Kidney (tissue), 22 donors: ENCODE measurements at places on chromosomes 2 and 18. TPM values are rescaled to one million over a fixed set of nuclear protein-coding genes. Genes with fewer than 3 reads are reported as not detected.

- DNase-seq = no peak
Observed at GRCh38 chr18:43774497-43774896, 497.2 kb upstream of the SYT4 start.

- peak; percentile 99 for DNase-seq
Observed at GRCh38 chr18:51029694-51030536, at the start of gene SMAD4. Gene SMAD4, plus strand, starts transcription at chr18:51030213. Its CDS starts 16,834 bp downstream, at chr18:51047047.

DNA sequence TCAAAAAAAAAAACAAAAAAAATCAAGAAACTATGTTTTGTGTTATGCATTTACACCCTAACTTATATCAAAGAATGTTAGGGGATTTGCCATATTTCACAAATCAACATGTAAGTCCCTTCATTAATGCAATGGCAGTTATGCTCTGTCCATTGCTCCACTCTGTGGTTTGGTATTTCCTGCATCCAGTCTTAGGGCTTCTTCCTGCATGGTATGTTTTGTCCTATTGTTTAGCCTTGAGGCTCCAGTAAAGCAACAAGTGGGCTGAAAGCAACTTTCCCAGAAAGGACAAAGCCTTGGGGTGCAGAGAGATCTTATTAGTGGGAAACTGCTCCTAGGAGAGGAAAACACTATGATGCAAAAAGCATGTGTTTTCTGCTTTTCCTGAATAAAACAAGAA is 474.1 kb downstream of the IRS1 start:
- no peak for DNase-seq

GRCh38 chr2:64945973-64946768 is 43.0 kb upstream of the SLC1A4 start:
- DNase-seq = no peak

DNA sequence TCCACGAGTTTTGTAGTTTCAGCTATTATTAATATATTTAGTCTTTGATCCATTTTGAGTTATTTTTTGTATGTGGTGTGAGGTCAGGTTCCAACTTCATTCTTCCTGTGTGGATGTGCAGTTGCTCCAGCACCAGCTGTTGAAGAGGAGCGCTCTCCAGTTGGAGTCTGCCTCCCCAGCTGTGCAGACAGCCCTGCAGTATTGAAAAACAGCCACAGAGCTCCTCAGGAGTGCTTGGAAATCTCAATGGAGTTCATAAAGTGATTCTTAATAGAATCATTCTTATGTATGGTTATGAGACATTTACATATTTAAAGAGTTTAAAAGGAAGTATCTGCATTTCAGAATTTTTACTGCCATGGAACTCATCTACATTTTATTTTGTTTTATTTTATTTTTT is 17.3 kb downstream of the DGKD start:
- DNase-seq = no peak

- DNase-seq = peak; percentile 61
Observed at GRCh38 chr18:1663879-1664705, 759.4 kb downstream of the ADCYAP1 start.

Gene TUBB8B
- polyA plus RNA-seq = 0.45 TPM

- DNase-seq = no peak
Observed at GRCh38 chr2:97663626-97663961, 250 bp downstream of the ACTR1B start.

DNA sequence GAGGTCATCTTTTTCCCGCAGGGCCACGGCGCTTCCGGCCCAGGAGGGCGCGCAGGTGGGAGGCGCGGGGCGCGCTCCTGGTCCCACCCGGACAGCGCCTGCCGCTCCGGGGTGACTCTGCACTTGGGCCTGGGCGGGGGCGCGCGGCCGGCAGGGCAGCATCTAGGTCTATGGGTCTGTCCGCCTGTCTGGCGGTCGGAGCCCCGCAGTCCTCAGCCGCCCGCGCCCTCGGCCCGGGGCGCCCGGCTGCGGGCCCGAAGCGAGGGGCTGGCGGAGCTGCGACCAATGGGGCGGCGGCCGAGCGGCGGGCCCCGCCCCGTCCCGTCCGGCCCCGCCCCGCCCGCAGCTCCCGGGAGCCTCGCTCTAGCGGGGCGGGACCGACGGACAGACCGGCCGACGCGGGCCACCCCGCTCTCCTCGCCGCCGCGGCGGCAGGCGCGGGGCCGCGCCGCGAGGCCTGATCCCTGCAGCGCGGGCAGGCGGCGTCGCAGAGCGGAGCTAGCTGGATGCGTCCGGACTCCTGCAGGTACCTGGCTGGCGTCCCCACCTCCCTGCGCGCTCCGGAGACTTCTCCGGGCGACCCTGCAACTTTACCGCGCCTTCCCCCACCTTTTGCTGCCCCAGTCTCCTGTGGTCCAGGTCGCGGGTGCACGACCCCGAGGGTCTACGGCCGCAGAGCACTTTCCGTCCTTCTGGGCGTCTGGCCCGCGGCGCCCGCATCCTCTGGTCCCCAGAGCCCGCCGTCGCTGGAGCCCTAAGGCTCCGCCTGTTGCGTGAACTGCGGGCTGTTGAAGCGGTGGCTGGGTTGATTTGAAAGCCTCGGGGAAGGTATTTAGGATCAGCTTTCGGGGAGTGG is at the start of gene KCNS3:
Gene KCNS3, plus strand, starts transcription at position 387 of the 856 bp plus-strand sequence. CDS start 52,342 bp downstream, outside the sequence.
- DNase-seq = peak; percentile 74

Gene MPP4
- not detected for polyA plus RNA-seq

GRCh38 chr2:198374375-198375082 is 570.1 kb downstream of the PLCL1 start:
- DNase-seq = peak; percentile 83

GRCh38 chr2:105376010-105376409 is 22.8 kb downstream of the FHL2 start:
- DNase-seq = no peak

DNA sequence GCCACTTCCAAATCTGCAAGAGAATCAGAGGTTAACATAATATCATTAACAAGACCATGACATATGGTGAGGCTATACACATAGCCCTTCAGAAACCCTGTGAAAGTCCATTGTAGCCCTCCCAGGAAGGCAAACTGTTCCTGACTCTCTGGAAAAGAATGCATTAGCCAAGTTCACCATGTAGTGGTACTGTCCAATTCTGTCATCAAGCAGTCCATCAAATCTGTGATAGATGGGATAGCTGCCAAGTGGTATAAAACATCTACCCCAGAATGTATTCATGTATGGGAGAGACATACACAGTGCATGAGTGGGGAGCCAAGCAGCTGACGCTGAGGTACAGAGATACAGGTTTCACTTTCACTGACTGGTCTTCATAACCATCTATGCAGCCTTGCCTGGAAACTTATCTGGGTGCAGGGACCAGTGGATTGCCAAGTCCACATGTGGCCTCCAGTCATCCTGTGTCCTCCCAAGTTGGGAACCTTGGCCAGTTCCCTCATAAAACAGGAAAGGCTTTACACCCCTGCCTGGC is 281.1 kb downstream of the MBD2 start:
- no peak for DNase-seq

- no peak for DNase-seq
Observed at GRCh38 chr2:231133365-231134099, 8.7 kb upstream of the HTR2B start.

GRCh38 chr2:10433264-10433946 is 14.7 kb downstream of the ODC1 start:
- DNase-seq = no peak

Gene DYNAP
- not detected for polyA plus RNA-seq

GRCh38 chr2:105919826-105920225 is 175.1 kb downstream of the NCK2 start:
- DNase-seq = no peak

Gene FAM110C
- 8.3 TPM for polyA plus RNA-seq

- DNase-seq = no peak
Observed at GRCh38 chr2:15813481-15814266, 126.7 kb upstream of the MYCN start.

Gene TSPYL6
- not detected for polyA plus RNA-seq

- no peak for DNase-seq
Observed at GRCh38 chr18:52577795-52578194, 237.8 kb downstream of the DCC start.

GRCh38 chr2:162184821-162185450 is 32.9 kb upstream of the GCG start:
- DNase-seq = no peak

DNA sequence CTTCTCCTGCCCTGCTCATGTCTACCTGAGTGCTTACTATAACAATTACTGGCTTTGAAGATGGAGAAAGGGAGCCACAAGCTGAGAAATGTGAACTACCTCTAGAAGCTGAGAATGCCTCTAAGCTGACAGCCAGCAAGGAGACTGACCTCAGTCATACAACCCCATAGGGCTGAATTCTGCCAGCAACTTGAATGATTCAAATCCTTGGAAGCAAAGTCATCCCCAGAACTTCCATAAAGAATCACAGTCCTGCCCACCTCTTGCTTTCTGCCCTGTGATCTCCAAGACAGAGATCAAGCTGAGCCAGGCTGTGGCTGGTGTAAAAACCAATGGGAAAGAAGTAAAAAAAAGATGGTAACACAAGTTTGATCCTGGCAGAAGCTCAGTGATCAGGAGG is 288.2 kb upstream of the SPHKAP start:
- DNase-seq = no peak

GRCh38 chr2:121608367-121608766 is 40.9 kb downstream of the CLASP1 start:
- no peak for DNase-seq

Gene CRYGD
- polyA plus RNA-seq = not detected

Gene BMP10
- polyA plus RNA-seq = not detected

- DNase-seq = peak; percentile 52
Observed at GRCh38 chr18:9413576-9413975, 61.7 kb upstream of the RALBP1 start.

GRCh38 chr2:27164960-27165763 is 16.4 kb downstream of the TCF23 start:
- no peak for DNase-seq

Gene CPLX4
- not detected for polyA plus RNA-seq

Gene COL6A3
- polyA plus RNA-seq = 3.8 TPM

DNA sequence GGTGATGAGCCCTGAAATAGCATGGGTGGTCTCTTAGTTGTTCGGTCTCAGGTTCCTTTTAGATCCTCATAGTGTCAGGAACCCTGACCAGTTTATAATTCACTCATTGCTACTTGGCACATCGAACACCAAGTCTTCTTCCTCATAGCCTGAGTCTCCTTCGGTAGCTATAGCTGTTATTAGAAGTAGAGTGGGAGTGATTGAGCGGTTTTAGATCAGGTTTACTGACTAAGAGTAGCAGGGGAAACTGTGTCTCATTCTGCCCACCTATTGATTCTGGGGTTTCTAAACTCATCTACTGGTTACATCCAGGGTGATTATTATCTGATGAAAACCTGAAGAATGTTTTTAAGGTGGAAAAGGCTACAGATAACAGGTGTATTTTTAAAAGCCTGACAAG is 114.6 kb downstream of the SETBP1 start:
- no peak for DNase-seq
